ENCODE measurements at places on chromosomes 3 and 15. TPM values are rescaled to one million over a fixed set of nuclear protein-coding genes. Genes with fewer than 3 reads are reported as not detected.

GRCh38 chr15:75817138-75817935, 25.9 kb upstream of the UBE2Q2 start:
- H3K4me3 ChIP-seq: no peak overlapping the region
- H3K4me1 ChIP-seq: no peaks in the 10 kb centered on the region
- DNase-seq: no peak
- no peaks in the 10 kb centered on the region for H3K27me3 ChIP-seq
- no peaks in the 10 kb centered on the region for H3K36me3 ChIP-seq
- no peak overlapping the region for H3K27ac ChIP-seq

DNA sequence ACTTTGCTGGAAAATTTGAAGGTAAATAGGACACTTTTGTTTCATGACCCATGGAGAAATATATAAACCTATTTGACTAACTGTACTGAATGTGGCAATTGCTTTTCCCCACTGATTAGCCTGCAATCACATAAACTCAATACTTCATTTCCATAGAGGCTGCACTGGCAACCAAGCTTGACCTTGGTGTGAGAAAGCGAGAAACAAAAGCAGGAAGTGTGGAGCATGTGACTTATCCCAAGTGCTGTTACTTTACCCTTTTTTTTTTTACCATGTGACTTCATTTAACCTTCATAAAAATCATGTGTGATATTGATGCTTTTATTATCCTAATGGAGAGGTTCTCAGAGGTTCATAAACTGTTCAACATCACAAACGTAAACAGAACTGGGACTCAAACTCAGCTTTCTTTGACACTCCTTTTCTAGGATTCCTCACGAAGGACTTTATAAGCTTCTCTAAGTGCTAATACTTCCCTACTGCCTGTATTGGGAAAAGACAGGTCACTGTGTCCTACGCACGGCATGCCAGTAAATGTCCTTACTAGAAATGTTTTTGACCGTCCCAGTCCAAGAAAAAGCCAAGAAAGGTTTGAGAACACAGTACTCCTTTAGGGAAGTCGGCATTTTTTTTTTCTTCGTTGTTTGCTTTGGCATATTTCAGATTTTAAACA, 34.9 kb upstream of the ZNF385D start:
- H3K36me3 ChIP-seq: no peaks in the 10 kb centered on the region
- H3K4me1 ChIP-seq: peaks cover 8% of the 10 kb centered on the region
- no peaks in the 10 kb centered on the region for H3K27me3 ChIP-seq
- H3K27ac ChIP-seq: no peak overlapping the region
- H3K4me3 ChIP-seq: no peak overlapping the region

NR2E3 gene
- total RNA-seq: 4.8 TPM

GRCh38 chr15:95894407-95894956, 436.0 kb upstream of the NR2F2 start:
- DNase-seq: no peak
- no peak overlapping the region for H3K27ac ChIP-seq
- no peak overlapping the region for H3K4me3 ChIP-seq

NUP210 gene
- total RNA-seq: 37.4 TPM

DNA sequence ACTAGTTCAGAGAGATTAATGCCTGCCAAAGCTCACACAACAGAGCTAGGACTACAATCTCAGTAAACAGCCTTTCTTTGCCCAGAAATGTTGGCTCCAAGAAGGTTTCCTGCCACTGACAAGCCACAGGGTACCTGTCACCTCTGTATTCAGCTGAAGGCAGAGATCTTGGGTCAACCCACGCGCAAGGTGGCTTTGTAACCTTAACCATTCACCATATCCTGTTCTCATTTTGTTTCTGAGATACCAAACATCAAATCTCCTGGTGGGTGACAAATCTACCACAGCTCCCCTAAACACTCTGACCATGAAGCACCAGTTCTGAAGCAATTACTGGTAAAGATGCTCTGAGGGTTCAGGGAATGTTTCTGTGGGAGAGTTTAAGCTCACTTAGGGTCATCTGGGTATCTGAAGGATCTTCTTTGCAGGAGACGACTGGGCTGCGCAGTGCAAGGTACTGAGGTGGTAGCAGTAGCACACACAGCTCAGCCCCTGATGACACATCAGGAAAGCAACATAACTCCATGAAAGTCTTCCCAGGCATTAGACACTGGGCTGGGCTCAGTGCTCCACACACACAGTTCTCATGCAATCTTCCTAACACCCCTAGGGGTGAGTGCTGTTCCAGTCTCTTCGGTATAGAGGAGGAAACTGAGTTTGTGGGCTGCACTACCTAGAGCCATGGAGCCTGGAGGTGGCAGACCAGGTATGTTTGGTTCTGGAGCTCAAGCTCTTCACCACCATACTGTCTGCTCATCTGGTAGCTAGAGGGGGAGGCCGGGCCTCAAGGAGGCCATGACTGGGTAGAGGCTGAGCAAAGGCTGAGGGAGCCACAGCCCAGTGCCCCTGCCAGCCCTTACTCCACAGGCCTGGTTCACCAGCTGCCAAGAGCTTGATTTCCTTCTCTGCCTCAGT, 7.7 kb downstream of the CXCR6 start:
- no peak overlapping the region for H3K27ac ChIP-seq
- H3K27me3 ChIP-seq: no peaks in the 10 kb centered on the region
- H3K4me1 ChIP-seq: no peaks in the 10 kb centered on the region
- no peaks in the 10 kb centered on the region for H3K36me3 ChIP-seq
- no peak for DNase-seq

GRCh38 chr15:100373120-100373896, 31.5 kb upstream of the ADAMTS17 start:
- H3K27ac ChIP-seq: no peak overlapping the region
- no peak for DNase-seq
- H3K4me3 ChIP-seq: peak overlapping the region; percentile 42
- no peaks in the 10 kb centered on the region for H3K27me3 ChIP-seq
- H3K36me3 ChIP-seq: no peaks in the 10 kb centered on the region

GRCh38 chr3:156685198-156685597, 10.8 kb downstream of the TIPARP start:
- H3K27me3 ChIP-seq: no peaks in the 10 kb centered on the region
- H3K36me3 ChIP-seq: no peaks in the 10 kb centered on the region
- H3K4me3 ChIP-seq: no peak overlapping the region

CLRN1 gene
- 0.79 TPM for total RNA-seq

DNA sequence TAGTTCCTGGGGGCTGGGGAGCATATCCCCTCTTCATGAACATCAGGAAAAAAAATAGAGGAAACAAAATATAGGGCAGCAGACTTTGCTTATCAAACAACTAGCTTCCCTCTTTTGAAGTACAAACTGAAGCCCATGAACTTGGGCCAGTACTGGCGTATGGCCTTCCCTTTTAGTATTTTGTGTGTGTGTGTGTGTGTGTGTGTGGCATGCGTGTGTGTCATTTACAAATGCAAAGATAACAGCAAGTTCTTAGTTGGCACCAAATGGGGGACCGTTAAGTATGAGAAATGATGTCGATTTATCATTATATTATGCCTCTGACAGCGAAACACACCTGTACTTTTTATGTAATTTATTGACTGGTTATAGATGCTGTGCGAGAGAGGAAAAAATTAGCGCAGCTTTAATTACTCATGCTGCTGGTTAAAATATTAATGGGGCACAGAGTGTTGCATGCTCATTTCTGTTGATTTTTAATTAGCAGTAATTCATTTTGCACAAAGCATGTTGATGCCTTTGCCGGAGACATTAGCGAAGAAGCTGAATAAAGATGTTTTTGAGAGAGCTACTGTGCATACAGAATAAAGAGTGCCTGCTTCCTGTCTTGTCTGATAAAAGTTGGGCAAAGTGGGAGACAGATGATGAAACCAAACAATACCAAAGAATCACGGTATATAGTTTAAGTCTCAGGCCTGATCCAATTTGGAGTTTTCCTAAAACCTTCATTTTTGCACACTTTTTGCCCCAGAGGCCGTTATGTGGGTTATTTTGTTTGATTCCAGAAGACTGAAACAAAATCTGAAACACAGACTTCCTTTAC, 297.1 kb downstream of the SATB1 start:
- H3K36me3 ChIP-seq: no peaks in the 10 kb centered on the region
- H3K4me1 ChIP-seq: no peaks in the 10 kb centered on the region
- no peak overlapping the region for H3K27ac ChIP-seq
- no peak for DNase-seq

- H3K4me1 ChIP-seq: peaks cover 27% of the 10 kb centered on the region
- H3K27me3 ChIP-seq: no peaks in the 10 kb centered on the region
- no peak overlapping the region for H3K27ac ChIP-seq
Observed at GRCh38 chr15:77543159-77543882, 89.4 kb downstream of the LINGO1 start.

DNA sequence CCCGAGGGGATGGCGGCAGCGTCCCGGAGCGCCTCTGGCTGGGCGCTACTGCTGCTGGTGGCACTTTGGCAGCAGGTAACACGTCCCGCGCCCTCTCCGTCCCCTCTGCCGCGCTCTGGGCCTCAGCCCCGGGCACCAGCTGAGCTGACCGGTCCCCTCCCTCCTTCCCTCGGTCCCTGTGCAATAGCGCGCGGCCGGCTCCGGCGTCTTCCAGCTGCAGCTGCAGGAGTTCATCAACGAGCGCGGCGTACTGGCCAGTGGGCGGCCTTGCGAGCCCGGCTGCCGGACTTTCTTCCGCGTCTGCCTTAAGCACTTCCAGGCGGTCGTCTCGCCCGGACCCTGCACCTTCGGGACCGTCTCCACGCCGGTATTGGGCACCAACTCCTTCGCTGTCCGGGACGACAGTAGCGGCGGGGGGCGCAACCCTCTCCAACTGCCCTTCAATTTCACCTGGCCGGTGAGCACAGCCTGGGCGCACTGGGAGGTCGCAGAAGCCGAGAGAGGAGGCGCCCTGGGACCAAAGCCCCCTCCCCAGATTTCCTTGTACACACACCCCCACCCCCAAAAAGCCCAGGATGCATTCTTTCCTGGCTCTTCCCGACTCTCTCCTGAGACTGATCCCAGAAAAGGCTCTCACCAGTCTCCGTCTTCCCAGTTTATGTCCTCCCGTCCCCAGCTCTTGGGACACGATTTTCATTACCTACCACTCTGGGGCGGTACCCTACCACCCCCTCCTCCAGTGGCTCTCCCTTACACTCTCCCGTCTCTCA, 705 bp downstream of the DLL4 start:
- H3K36me3 ChIP-seq: no peaks in the 10 kb centered on the region
- peaks cover 45% of the 10 kb centered on the region for H3K4me1 ChIP-seq
- H3K27me3 ChIP-seq: no peaks in the 10 kb centered on the region
- peak overlapping the region; percentile 53 for H3K4me3 ChIP-seq
- no peak overlapping the region for H3K27ac ChIP-seq

GRCh38 chr3:34399401-34399800, 601.0 kb downstream of the PDCD6IP start:
- H3K4me3 ChIP-seq: no peak overlapping the region
- no peaks in the 10 kb centered on the region for H3K27me3 ChIP-seq
- no peaks in the 10 kb centered on the region for H3K36me3 ChIP-seq
- H3K27ac ChIP-seq: no peak overlapping the region
- no peaks in the 10 kb centered on the region for H3K4me1 ChIP-seq
- no peak for DNase-seq

- no peak overlapping the region for H3K4me3 ChIP-seq
- H3K27ac ChIP-seq: no peak overlapping the region
- no peaks in the 10 kb centered on the region for H3K27me3 ChIP-seq
- peaks cover 5% of the 10 kb centered on the region for H3K4me1 ChIP-seq
- no peak for DNase-seq
Observed at GRCh38 chr3:59655418-59656015, 605.7 kb upstream of the CFAP20DC start.

UCN2 gene
- total RNA-seq: 1.2 TPM

Measured in testis (tissue), 5 donors.